ENCODE measurements at places on chromosomes 3 and 15. TPM values are rescaled to one million over a fixed set of nuclear protein-coding genes. Genes with fewer than 3 reads are reported as not detected.

- no peak for DNase-seq
Measured at GRCh38 chr3:111972891-111973290, 5.9 kb upstream of the ABHD10 start.

GRCh38 chr15:82870727-82871320 is 61.4 kb downstream of the WHAMM start:
- DNase-seq, result no peak

- DNase-seq, result no peak
Measured at GRCh38 chr3:5240740-5241139, 53.2 kb downstream of the EDEM1 start.

The CHRD gene
- not detected for total RNA-seq

The STRIT1 gene
- total RNA-seq, result not detected

The ANKRD34C gene
- total RNA-seq, result not detected
